ENCODE measurements at places on chromosomes 1 and 21.
A peak's percentile ranks its signal among the peaks of the same experiment; 100 is the strongest.

DNA sequence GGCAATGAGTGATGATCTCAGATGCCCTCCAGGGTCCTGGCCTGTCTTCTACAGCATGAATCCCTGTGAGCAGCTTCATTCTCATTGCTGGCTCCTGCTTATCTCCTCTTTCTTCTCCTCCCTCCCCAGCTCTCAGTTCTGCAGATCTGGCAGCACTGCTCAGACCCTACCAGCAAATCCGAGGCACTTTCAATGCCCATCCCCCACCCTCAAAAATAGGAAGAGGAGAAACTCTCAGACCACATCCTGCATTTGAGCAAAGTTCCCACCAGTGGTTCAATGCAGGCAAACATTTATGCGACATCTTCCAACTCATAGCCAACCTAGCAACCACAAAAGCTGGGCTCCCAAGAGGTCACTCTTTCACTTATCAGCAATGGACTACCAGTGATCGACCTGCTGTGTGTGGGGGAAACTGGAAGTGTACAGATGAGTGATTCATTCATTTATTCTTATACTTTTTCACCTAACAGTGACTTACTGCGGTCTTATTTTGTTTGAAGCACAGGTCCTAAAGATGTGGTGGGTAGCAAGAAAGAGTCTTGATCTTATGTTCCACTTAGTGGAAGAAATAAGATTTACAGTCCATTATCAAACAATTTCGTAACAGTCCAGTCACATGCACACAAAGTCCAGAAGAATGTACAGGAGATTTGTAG, 5.8 kb upstream of the CHI3L2 start:
- DNase-seq = peak; percentile 76

- DNase-seq = no peak
These were observed 85.4 kb downstream of the PIGK start for GRCh38 chr1:77133731-77134358.

GRCh38 chr1:230807029-230807428, 59.8 kb downstream of the CAPN9 start:
- DNase-seq = no peak

DNA sequence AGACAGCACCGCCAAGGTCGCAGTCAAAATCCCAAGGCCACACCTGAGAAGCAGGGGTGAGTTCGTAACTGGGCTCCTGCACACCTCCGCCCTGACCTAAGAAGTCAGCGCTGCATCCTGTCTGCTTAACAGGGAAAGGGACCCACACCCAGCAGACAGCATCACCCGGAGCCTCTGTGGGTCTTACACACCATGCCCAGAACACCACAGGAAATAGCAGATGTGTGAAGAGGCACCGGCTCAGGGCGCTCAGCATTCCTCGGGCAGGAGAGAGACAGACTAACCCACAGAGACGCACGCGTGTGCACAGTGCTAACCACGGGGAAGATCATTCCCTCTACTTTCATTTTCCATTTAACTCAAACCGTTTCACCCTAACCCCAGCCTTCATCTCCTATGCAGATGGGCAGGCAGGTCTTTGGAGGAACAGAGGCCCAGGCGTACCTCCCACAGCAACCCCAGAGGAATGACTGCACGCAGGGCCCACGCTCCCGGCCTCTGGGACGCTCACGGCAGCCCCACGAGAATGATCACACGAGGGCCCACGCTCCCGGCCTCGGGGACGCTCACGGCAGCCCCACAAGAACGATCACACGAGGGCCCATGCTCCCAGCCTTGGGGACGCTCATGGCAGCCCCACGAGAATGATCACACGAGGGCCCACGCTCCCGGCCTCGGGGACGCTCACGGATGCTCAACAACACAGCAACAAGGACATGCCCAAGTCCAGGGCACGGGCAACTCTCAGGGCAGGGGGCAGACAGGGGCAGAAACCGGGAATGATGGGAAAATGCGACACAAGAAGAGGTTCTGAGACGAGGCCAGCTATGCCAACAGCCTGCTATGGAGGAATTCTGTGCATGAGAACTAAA, 20.9 kb downstream of the POFUT2 start:
- DNase-seq = peak; percentile 58

DNA sequence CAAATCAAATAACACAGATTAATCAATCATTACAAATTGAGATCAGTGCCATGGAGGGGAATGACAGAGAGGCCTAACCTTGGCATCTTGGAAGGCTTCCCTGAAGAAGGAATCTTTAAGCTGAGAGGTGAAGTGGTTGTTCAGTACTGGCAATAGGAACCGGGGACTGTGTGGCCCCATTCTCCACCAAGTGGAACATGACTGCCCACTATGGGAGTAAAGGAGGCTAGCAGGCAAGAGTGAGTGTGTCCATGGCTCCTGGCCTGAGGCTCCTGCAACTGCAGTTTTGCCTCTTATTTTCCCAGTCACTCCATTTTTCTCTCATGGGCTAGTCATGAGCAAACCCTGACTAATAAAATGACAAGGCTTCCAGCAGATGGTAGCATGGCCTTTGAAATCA, 112.2 kb upstream of the GJB5 start:
- DNase-seq = no peak

DNA sequence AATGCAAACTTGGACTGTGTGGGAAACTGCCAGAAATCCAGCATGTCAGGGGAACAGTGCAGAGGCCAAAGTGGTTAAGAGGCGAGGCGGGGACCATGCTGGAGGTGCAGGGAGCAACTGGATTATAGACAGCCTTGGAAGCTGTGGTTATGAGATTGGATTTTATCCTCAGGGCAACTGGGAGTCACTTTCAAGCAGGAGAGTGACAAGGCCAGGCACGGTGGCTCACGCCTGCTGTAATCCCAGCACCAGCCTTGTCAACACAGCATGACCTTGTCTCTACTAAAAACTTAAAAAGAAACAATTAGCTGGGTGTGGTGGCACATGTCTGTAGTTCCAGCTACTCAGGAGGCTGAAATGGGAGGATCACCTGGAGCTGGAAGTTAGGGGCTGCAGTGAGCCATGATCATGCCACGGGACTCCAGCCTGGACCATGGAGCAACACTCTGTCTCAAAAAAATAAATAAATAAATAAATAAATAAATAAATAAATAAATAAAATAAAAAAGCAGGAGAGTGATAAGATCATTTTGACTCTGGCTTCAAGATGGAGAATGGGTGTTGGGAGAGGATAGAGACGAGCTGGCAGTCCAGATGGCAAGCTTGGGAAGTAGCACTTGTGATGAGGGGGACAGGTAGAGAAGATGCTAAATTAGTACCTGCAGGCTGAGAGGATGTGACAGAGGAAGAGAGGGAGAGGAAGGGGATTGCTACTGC, 3.5 kb downstream of the HAPLN2 start:
- DNase-seq = no peak

- DNase-seq = no peak
These were observed 170.0 kb upstream of the KCTD3 start for GRCh38 chr1:215397106-215397505.

- DNase-seq = no peak
These were observed 6.1 kb downstream of the NENF start for GRCh38 chr1:212438831-212439237.

- no peak for DNase-seq
These were observed 5.2 kb downstream of the PPFIA4 start for GRCh38 chr1:203031467-203031866.

DNA sequence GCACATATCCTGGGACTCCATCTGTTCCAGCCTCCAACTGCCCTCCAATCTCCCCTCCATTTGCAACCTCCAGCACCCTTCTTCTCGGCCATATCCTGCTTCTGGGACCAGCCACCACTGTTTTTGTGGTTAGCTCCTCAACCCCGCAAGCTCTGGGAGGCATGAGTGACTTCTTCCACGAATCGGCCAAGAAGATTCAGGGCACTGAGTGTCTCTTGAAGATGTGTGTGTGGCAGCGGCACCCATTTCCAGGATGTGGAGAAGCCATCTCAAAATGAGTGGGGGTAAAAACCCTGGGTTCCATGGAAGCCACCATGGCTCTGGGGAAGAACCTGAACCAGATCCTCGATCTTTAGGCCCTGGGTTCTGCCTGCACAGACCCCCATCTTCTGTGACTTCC, 194.6 kb downstream of the SLC45A1 start:
- DNase-seq = no peak

DNA sequence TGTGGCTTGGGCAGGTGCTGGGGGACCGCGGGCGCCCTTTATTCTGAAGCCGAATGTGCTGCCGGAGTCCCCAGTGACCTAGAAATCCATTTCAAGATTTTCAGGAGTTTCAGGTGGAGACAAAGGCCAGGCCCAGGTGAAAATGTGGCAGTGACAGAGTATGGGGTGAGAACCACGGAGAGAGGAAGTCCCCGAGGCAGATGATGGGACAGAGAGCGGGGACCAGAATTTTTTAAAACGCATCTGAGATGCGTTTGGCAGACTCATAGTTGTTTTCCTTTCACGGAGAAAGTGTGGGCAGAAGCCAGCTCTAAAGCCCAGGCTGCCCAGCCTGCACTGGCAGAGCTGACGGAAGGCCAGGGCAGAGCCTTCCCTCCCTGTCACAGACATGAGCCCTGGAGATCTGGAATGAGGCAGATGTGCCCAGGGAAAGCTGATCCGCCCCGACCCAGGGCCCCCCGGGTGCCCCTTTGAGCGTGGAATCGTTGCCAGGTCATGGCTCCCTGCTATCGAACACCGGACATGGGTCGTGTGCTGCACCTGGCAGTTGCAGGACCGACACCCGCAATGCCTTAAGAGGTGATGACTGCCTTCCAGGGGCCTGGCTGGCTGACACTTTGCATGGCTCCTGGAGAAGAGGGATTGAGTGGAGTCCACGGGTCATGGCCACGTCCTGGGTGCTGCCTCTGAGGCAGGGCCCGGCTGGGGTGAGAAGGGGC, 6.5 kb upstream of the SLX9 start:
- no peak for DNase-seq

DNA sequence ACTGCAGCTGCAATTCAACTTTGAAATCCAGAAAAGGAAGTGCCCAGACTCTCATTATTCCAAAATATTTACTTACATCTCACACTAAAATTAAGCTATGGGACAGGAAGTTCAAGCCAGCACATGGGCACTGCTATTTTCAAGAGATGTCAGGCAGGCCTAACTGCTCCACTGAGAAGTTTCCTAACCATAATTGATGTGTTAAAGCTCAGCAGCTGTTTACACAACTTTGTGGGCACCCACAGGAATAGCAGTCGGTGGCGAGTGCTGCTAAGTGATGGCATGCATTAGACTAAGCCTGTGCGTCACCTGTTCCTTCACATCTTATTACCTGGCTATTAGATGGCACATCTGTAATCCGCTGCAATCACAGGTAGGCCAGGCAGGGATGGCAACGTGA, 303.3 kb upstream of the DAB1 start:
- no peak for DNase-seq

DNA sequence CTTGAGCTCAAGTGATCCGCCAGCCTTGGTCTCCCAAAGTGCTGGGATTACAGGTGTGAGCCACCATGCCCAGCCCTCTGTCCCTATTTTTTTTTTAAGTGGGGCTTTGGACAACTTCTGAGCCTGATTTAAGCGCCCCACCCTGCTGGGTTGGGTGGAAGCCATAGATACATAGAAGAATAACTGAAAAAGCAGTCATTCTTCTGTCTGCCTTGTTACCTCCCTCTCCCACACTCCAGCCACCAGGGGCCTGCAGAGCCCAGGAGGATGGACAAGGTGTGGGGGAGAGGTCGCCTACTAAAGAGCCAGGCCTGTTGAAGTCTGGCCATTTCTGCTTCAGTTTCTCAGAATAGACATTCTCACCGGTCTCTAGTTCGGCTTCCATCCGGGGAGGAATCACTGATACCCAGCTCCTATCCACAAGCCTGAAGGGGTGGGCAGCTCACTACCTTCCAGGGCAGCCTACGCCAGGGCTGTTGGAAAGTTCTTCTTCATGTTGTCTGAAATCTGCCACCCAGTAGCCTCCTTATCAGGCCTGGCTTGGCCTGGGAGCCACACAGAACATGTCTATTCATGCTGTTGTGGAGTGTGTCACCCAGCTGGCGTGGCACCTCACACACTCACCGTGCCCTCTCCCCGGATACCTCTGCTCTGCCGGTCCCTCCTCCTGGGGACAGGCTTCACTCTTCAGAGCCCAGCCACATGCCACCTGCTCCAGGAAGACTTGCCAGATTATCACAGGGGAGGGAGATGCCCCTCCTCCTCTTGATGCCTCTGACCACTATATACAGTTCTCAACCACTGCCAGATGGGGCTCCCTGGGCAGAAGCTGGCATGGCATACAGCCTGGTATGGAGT, 27.7 kb downstream of the KNCN start:
- no peak for DNase-seq

- DNase-seq = no peak
These were observed 11.7 kb upstream of the ECE1 start for GRCh38 chr1:21301794-21302440.

- no peak for DNase-seq
These were observed 269.4 kb downstream of the HLX start for GRCh38 chr1:221148660-221149059.

DNA sequence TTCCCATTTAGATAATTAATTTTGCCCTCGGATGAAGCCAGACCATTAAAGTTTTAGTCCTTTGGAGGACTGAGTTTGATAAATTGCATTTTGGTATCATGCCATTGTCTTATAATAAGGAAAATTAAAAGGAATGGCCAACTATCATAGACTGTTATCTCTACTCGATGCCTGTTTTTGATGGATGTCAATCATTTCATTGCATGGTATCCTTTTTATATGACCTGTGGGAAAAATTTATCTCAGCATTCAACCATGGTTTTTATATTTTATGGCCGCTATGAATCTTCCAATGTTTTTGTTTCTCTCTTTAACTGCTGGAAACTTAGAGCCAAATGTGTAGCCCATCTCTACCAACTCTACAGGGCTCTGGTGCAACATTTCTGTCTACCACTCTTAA, 9.9 kb upstream of the CCT8 start:
- no peak for DNase-seq

GRCh38 chr1:231855361-231855760, 228.8 kb downstream of the DISC1 start:
- no peak for DNase-seq

- no peak for DNase-seq
These were observed 922.1 kb downstream of the AMY1C start for GRCh38 chr1:104671684-104672353.

- DNase-seq = no peak
These were observed 17.7 kb downstream of the CMPK1 start for GRCh38 chr1:47351305-47351704.

DNA sequence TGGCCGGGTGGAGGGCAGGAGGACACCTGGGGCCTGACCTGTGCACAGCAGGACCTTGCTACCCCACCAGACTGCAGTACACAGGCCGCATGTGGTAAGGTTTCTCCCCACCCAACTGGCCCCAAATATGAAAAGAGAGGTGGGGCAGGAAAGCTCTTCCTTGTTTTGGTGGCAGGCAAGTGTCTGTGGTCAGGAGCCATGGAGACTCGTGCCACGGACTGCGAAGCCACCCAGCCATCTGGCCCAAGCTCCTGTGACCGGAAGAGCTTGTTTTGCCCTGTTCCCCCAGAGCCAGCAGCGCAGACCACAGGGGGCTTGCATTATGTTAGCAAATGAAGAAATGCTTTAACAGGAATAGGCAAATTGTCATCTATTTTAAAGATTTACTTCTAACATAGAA, 54.9 kb downstream of the OLIG1 start:
- DNase-seq = no peak

DNA sequence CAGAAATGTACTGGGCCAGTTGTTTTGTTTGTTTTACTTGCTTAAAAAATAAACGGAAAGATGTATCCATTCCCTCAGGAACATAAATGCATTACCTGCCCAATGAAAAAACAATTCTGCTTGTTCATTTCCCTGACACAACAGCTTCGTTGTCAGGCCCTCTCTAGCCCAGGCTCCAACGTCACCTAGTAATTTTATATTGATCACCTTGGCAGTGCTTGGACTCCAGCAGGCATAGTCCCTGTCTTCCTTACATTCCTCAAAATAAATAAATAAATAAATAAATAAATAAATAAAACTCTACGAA, 1.2 kb downstream of the CEP170 start:
- DNase-seq = peak; percentile 12

Measured in naive thymus-derived CD4-positive, alpha-beta T cell (primary cell).